Hypothalamus (tissue), 51 donors: ENCODE measurements at places on chromosomes 2 and 18.

- no peak for DNase-seq
Observed at GRCh38 chr2:242029422-242030225, 160.1 kb downstream of the RTP5 start.

DNA sequence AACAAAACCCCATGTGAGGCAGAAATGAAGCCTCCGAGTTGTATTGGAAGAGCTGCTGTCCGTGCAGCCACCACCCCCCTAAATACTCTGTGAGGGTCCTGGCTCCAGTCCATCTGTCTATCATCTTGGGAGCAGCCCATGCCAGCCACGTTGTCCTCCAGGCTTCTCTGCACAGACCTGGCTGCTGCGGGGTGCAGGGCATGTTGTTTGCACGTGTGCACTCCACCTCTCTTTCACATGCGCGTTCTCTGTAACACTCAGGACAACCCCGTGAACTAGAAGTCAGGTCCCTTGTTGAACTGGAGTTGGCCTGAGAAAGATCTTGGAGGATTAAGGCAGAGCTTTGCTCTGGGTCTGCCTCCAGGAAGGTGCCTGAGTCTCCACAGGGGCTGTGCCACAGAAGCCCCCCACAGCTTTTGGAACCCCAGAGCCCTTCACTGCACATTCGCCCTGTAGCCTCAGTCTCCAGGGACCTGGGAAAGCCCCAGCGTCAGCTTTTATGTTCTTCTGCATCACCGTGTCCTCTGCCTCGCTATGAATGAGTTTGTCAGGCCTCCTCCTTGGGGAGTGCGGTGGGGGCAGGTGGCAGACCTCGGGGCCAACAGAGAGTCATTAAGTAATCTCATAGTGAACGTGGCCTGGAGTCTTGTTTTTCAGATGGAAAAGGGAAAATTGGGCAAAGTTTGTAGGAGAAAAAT is 16.6 kb downstream of the RTP5 start:
- no peak for DNase-seq

- no peak for DNase-seq
Observed at GRCh38 chr2:10824191-10824590, 11.6 kb upstream of the PDIA6 start.

GRCh38 chr2:203741566-203741965 is 35.1 kb downstream of the CD28 start:
- DNase-seq = no peak

DNA sequence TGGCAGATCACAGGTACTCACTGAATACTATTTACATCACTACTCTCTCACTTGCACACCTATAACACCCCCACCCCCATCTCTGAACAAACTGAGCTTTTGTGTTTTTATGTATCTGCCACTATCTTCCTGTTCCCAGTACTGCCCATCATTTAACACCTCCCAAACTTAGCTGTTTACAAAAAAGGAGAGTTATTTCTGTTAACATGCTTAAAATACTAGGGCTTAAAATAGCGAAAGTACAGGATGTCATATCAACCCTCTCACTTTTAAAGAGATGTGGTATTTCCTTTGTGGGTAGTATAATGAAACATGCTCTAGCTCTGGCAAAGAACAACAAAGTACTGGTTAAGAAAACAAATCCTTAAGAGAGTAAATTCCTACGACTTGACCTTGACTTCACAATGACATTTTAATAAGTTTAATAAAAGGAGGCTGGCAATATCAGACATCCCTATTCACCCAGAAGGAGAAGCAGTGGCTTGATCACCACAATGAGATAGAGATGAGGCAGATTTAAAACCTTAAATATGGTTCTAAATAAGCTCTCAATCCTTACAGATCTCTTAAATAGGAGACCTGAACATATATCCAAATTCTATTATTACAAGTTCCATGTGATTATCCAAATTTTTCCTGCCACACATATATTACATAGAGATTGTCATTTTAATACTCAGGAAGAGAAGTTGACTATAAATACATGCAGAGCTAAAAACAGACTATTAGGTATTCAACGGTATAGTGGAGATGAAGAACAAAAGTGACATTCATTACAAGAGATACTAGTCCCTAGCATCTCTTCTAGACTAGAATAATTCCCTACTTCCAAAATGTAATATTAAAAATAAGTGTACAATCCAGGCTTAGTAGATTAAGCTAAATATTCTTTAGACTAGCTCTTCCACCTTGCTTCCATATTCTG is 36.9 kb downstream of the TRAK2 start:
- DNase-seq = no peak

DNA sequence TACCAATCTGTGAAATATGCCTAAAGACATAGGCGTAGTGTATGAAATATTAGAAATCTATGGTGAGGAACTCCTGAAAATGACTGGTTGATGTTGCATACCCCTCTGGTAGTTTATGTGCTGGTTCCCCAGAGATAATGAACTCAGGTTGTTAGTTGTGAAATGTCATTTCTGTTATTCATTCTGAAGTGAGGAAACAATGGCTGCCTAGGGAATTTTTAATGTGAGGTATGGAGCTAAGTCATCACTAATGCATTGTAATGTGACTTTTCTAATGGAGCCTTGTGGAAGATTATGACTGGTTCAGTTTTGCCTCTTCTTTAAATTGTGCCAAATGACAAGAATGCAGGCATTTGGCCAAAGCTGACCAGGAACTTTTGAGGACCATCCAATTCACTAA is 61.6 kb upstream of the RAB27B start:
- DNase-seq = no peak

GRCh38 chr2:8365331-8365910 is 316.4 kb upstream of the ID2 start:
- no peak for DNase-seq

- DNase-seq = no peak
Observed at GRCh38 chr18:62091487-62092120, 95.3 kb downstream of the PIGN start.

DNA sequence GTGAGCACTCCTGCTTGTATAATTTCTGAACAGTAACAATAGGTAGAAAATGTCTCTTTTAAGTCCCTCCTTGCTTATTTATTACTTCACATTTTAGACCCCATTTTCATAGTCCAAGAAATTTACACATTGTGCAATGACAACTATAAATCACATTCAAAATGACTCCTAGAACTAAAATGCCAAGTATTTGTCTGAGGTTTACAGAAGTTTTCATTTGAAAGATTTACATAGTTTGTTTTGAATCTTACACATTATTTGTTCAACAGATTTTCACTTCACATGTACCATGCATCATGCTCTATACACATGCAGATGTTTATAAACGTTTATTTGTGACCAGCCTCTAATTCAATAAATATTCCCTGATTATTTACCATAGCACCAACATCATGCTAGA is 15.7 kb upstream of the TRIB2 start:
- DNase-seq = no peak

- no peak for DNase-seq
Observed at GRCh38 chr2:168237741-168238140, 9.7 kb downstream of the STK39 start.

- no peak for DNase-seq
Observed at GRCh38 chr2:236284208-236284607, 20.0 kb upstream of the ASB18 start.

DNA sequence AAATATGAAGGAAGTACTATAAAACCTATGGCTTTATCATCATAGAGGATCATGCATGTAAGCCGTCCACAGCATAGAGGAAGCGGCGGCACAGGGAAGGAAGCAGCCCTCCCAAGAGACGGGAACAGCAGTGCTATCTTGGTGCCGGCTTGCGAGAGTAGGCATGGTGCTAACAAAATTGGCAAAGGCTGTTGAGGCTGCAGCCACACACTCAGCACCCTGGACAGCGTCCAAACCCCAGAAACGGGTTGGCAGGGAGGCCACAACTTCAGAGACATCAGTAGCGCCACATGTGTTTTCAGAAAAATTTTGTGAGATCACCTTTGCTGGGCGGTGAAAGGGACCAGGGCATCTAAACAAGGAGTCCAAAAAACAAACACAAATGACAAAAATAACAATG is 37.7 kb downstream of the NETO1 start:
- no peak for DNase-seq

GRCh38 chr18:47986620-47987387 is 56.3 kb upstream of the SMAD2 start:
- DNase-seq = no peak

DNA sequence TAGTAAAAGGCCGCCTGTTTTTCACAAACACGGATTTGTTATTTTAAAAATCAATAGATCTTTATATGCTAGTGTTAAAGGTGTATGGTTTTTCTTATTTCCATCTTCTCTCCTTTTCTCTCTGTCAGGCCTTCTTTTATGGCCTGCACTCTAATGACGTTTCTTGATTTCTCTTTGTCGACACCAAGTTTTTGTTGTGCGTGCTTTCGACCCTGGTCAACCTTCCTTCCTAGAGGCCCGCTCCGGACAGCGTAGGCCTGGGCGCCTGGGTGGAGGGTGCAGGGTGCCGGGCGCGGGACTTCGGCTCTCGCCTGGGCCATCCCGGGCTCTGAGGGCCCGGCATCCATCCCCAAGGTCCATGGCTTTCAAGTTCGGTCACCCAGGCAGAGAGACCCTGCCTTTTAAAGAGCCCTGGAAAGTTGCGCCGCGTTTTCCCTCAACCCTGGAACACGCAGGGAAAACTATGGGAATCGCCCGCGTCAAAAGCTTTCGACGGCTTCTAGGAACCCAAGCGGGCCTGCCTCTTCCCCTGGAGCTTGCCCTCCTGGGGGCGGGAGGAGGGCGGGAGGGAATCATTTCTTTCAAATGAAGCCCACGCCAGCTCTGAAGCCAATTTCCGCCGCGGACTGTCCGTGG is 4.1 kb upstream of the SATB2 start:
- DNase-seq = no peak

DNA sequence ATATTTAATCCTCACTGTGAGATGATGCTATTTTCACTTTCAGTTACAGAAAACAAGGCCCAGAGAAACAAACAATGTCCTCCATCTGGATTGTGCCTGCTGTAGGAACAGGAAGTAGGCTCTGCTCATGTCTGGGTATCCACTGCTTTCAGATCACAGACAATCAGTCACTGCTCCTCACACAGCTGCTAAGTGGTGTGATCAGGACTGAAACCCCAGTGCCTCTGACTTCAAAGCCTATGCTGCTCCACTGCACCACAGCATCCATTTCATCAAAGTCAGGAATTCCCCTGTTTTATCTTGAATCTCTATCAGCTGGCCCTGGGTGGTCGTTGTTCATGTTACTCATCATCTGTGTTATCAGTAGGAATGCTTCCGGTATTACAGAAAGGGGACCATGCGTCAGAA is 303.8 kb upstream of the TRIB2 start:
- DNase-seq = no peak

- no peak for DNase-seq
Observed at GRCh38 chr2:62156861-62157496, 38.9 kb upstream of the B3GNT2 start.

- no peak for DNase-seq
Observed at GRCh38 chr2:201887773-201888425, 81.6 kb downstream of the CDK15 start.

DNA sequence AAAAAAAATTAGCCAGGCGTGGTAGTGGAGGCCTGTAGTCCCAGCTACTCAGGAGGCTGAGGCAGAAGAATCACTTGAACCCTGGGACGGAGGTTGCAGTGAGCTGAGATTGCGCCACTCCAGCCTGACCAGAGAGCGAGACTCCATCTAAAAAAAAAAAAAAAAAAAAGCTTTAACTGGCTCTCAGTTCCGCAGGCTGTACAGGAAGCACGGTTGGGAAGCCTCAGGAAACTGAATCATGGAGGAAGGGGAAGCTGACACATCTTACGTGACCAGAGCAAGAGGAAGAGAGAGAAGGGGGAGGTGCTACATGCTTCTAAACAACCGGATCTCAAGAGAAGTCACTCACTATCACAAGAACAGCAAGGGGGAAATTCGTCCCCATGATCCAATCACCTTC is 505.6 kb upstream of the SLC8A1 start:
- DNase-seq = no peak

- no peak for DNase-seq
Observed at GRCh38 chr2:100584816-100585215, 22.0 kb downstream of the PDCL3 start.

DNA sequence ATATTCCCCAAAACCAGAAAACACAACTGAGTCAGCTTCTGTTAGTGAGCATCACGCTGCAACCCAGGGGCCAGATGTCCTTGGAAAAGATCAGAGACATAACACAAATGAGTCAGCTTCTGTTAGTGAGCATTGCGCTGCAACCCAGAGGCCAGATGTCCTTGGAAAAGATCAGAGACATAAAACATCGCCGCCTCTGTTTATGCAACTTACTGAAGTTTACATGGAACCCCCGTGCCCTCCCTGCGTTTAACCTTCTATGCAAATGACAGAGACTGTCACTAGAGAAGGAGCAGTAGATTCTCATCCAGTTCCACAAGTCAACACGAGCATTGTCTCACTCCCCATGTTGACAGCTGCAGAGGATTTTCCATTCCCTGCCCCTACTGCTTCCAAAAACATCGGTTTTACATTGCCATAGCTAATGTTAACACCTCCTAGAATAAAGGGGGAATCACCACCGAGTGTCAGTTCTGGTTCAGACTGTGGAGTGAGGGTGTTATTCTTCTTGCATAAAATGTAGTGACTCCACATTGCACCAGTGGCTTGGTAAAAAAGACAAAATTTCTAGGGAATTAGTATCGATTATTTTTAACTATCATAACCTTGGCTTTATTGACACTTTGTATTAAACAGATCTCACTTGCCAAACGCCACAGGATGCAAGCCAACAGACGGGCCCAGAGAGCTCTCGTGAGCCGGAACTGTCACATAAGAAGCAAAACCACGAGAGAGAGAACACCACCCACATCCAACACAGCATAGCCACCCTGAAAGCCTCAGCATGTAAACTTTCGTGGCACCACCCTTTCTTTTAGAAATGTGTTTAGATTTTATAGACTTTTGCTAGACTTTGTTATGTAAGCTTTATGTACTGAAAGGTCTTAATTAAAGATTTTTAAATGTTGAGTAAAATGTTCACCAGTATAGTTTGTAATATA is 87.7 kb downstream of the SH3YL1 start:
- no peak for DNase-seq

- no peak for DNase-seq
Observed at GRCh38 chr18:14961991-14962390, 214.0 kb downstream of the ANKRD30B start.

DNA sequence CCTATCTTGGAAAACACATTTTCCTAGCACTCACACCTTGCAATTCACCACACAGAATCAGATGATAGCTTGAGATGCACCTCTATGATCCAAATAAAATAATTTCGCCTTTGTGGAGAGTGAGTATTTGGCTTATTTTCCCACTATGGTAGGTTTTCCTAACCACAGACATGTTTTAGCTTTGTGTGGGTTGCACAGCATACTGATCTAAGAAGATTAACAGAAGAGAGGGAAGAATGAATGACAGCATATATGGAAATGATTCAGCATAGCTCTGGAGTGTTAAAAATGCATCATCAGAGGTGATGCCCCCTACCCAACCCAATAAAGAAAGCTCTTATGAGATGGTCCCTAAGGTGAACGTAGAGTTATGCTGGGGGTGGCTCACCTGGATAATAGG is 72.5 kb downstream of the GCA start:
- DNase-seq = no peak

GRCh38 chr18:70219688-70220087 is 14.2 kb upstream of the RTTN start:
- DNase-seq = no peak

GRCh38 chr2:158529379-158530259 is 72.9 kb downstream of the PKP4 start:
- DNase-seq = no peak
